NCI-H187 treated with DMSO at 0.1 percent for 48 hours (cell line): ENCODE measurements at places on chromosomes 4 and X.

- no peak for DNase-seq
Observed at GRCh38 chr4:17934286-17934685, 87.3 kb downstream of the LCORL start.

DNA sequence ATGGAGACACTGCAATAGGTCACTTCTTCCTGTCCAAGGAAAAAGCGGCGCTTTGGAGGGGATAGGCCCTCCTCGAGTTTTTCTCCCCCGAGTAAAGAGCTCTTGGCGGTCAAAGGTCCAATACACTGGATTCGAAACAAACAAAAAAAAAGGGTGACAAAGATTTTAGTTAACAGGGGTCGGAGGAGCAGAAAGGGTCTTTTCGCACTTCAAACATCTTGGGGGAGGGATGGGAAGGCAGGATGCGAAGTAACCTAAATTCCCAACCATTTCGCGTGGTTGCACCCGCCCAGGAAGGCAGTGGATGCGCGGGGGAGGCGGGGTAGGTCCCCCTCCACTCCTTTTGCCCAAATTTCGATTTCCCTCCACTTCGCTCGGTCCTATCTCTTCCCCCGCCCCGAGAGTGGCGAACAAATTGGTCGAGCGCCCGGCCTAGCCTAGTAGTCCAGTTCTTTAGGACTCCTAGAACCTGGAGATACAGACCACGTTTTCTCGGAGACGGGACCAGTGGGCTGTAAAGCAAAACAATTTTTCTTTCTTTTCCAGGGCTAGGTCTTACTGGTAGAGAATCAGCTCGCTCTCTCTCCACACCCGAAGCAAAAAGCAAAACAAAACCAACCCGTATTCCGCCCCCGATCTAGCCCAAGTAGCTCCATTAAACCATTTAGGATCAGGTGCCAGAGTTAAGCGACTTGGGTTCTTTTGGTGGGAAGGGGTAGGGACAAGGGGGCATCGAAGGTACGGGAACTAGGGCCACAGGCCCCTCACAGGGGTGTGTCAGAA is 2.0 kb upstream of the STAG2 start:
- no peak for DNase-seq

GRCh38 chrX:88325634-88326033 is 421.4 kb upstream of the CPXCR1 start:
- DNase-seq: no peak

GRCh38 chrX:100512471-100512870 is 72.3 kb upstream of the TNMD start:
- no peak for DNase-seq

- no peak for DNase-seq
Observed at GRCh38 chrX:101602077-101602476, 15.7 kb downstream of the ARMCX6 start.

DNA sequence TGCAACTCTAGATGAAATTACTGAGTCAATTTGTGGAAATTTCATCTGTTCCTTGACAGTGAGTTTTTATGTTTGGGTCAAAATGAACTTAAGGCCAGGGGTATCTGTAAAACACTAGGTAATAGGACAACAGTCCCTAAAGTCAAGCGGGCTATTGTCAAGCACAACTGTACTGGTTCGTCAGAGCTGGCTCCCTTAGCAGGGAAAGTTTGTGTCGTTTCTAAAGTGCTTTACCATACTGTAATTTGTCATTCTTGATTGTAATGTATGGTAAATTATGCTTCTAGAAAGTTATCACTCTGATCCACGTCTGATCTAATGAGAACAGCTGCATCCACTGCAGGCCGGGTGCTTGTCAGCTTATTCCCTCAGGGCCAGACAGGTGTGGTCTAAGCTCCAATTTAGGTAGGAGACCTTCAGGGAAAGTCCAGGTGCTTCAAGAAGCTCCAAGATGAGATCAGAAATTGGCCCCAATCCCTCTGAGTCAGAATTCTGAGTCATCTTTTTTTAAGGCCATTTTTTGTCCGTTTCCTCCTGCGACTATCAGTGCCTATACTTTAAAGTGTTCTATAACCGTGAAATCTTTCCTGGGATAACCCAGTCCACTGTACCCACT is 92.2 kb downstream of the PALLD start:
- DNase-seq: no peak

DNA sequence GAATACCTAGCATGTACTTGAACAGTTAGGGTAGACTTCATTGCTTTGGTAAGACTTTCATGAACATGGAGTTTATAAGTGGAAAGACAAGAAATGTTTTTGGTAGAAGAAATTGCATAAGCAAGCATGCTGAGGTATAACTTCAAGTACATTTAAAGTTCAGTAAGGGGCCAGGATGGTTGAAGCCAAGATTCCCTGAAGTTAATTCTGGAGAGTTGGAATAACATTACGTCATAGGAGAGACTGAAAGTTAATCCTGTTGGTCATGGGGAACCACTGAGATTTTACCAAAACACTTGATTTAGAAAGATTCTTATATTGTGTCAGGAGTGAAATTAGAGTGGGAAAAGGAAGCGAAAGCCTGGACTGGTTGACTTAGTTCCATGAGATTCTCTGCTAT is 767.5 kb upstream of the MAGEB2 start:
- DNase-seq: no peak

- DNase-seq: no peak
Observed at GRCh38 chr4:33886356-33886755, 2358.0 kb downstream of the ARAP2 start.

- DNase-seq: no peak
Observed at GRCh38 chr4:36236159-36236558, 8.2 kb downstream of the ARAP2 start.

DNA sequence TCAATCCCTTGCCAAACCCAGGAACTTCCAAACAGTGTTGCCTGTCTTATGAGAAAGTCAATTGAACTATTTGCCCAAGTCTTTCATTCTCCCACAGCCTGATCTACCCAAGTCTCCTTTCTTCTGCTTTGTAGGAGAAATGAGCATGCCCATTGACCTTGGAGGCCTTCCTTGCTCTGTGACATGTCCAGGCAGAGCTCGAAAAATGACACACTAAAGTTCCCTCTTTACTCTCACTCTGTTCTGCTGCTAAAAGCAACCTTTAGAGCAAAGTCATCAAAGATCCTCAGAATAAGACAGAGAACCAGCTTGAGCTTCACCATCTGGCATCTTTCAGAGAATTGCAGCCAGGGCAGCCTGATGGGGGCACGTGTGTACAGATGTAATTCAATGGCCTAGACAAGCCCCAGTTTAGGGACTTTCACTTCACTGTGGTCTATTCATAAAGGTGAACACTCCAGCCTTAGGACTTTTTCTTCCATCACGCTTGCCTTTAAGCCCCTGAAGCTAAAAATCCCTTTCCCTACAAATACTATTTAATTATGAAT is 136.4 kb downstream of the AMELX start:
- no peak for DNase-seq

DNA sequence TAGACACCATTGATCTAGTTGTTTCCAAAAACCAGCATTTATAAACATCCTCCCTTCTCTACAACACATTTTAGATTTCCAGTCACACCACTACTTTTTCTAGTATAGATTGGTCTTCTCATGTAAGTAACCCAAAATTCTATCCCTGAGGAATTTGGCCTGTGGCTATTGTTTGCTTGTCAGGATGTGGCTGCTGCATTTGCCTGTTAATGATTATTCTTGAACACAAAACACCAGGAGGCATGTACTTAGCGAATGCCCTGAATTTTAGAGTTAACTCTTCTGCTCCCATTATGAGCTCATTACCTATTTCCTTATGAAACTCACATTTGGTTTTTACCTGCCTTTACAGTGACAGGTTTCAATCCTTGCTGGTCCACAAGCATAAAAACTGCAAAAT is 102.0 kb upstream of the FSTL5 start:
- DNase-seq: no peak

GRCh38 chr4:41296995-41297394 is 40.3 kb downstream of the UCHL1 start:
- no peak for DNase-seq

- no peak for DNase-seq
Observed at GRCh38 chrX:140744085-140744484, 34.5 kb downstream of the LINC00632 start.

- DNase-seq: no peak
Observed at GRCh38 chr4:9804918-9805317, 23.5 kb downstream of the DRD5 start.

GRCh38 chrX:68988865-68989264 is 160.0 kb downstream of the EFNB1 start:
- no peak for DNase-seq

- DNase-seq: peak; percentile 80
Observed at GRCh38 chr4:128653527-128654444, 155.7 kb upstream of the JADE1 start.

DNA sequence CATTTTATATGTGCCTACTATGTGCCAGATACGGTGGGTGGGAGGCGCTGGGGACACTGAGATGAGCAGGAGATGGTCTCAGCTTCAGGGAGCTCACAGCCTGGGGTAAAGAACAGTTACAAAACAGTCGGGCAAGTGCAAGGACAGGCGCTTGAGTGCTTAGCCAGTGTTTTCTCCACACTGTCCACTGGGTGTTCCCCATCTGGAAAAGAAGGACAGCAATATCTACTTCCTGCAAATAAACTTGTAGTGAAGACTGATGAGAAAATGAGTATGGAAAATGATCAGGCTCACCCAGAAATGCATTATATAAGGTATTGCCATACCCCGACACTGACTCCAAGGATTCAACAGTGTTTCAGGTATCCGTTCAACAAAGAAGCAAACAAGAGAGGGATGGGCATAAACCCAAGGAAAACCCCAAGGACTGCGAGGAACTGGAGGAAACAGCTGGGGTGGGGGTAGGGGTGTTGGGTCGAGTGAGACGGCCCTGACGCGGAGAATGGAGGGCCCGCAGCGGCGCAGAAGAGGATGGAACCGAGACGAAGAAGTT is 835 bp downstream of the TMEM185A start:
- DNase-seq: no peak

DNA sequence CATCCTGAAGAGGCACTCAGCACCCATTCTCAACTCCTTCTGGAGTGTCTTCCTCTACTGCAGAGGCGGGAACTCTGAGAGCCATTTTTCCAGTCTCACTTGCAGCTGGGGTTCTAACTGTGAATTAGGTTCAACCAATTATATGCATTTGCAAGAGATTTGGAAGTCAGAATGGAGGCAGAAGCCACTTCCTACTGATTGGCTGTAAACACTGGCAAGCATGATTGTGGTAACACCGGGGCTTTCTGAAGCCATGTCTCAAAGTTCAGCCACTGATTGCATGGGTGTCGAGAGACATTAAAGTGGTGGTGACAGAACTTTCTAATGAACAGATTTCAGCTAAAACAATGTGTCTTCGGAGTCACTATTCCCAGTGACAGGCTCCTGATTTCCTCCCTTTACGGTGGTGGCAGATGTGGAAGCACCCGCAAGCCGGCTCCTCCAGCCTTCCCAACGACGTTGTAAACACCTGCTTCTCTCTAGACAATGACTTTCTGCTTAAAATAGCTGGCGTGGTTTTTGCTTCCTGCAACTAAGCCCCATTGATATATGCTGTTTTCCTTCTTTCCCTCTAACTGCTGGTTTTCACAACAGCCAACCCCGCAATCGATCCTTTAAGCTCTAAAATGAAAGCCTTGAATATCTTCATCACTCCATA is 92.0 kb downstream of the IRF2 start:
- DNase-seq: peak; percentile 40

GRCh38 chr4:108351791-108352190 is 183.1 kb upstream of the LEF1 start:
- no peak for DNase-seq

DNA sequence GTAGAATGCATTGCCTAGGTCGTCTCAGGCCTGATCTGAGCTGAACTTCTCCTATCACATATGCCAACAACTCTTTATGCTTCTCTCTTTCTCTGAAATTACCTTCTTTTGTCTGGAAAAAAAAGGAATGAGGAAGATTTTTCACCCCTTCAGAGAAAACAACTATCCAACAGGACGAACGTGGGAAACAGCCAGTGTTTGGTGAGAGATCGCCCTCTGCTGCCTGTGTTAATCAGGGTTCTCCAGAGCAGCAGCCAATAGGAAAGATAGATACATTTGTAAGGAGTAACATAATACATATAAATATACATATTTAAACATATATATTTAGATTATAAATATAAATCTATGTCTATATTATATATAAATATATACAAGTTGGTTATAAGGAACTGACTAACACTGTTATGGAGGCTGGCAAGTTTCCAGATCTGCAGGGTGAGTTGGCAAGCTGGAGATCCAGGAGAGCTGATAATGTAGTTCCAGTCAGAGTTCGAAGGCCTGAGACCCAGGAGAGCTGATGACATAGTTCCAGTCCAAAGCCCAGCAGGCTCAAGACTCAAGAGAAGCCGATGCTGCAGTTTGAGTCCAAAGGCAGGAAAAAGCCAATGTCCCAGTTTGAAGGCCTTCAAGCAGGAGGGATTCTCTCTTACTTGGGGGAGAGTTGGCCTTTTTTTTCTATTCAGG is 13.3 kb downstream of the CETN2 start:
- DNase-seq: no peak

GRCh38 chr4:186604124-186604807 is 48.9 kb upstream of the MTNR1A start:
- DNase-seq: no peak

DNA sequence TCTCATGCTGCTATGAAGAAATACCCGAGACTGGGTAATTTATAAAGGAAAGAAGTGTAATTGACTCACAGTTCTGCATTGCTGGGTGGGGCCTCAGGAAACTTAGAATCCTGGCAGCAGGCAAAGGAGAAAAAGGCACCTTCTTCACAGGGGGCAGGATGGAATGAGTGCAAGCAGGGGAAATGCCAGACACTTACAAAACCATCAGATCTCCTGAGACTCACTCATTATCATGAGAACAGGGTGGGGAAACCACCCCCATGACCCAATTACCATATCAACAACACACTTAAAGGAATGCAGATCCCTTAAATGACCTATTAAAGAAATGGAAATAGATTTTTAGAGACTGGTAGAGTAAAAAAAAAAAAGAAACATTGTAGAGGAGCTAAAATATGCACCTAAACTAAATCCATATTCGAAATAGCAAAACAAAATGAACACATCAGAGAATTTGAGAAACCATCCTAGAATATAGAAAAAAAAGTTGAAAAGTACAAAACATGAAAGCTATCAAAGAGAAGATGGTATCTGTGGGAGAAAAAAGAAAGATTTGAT is 104.3 kb upstream of the UGT8 start:
- no peak for DNase-seq

DNA sequence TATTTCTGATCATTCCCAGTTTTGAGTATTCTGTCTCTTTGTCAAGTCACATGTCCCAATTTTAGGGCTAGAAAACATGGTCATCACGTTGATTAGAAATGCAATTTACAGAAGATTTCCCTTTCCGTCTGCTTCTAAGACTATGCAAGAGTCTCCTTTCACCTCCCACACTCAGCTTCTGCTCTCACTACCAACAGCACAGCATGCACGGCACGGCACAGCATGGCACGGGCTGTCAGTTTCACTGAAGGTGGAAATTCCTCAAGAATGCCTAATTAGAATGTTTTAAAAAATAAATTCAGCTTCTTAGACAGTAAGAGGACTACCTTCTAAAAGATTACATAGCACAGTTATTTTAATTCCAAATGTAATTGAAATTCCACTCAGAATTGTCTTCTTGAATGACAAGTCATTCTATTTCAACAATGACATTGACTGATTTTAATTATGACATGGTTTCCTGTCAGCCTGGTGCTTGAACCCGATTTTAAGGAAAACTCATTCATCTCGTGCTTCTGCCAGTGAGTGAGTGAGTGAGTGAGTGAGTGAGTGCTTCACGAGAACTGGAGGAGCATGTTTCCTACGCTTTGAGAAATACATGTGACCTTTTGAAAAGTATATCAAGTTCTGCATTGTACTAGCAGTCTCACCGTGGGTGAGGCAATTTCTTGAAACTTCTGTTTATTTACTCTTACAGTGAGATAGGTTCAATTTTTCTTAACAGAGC is 124.8 kb upstream of the SORBS2 start:
- no peak for DNase-seq
